ENCODE measurements at places on chromosomes 1 and 21.

DNA sequence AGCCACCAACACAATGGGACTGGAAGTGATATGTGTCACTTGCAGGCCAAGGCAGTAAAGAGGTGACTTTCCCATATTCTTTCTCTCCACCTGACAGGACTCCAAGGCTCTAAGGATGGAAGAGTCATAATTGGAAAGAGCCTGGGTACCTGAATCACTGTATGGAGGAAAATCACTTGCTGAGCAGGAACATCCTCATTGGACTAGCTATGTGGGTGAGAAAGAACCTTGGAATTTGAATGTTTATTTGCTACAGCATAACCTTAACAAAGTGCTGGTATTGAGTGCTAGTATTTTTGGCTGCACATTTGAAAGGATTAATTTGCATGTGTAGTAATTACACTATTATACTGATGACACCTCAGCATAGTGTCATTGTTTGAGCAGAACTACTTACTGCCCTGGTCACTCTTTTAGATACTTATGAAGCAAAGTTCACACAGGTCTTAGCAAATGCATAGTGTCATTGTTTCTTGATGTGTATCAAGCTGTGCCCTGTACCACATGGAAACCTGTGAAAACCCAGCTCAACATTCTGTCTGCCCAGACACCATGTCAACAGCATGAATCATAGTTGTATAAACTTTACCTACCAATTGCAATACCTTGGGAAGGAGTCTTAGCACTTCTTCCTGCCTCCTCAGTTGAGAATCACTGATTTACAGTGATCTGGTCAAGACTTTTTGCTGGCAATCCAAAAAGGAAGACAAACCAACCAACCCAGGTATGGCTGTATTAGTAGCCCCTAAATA is 5.1 kb upstream of the S100A10 start:
- DNase-seq: no peak

- DNase-seq: peak; percentile 26
Measured at GRCh38 chr1:15386164-15386749, 23.4 kb upstream of the EFHD2 start.

- no peak for DNase-seq
Measured at GRCh38 chr1:26434161-26434752, 2.1 kb downstream of the DHDDS start.

GRCh38 chr1:11337580-11338073 is 64.6 kb downstream of the UBIAD1 start:
- DNase-seq: peak; percentile 82

GRCh38 chr1:40789661-40790430 is 6.3 kb downstream of the KCNQ4 start:
- no peak for DNase-seq

- no peak for DNase-seq
Measured at GRCh38 chr1:91098299-91098906, 76.6 kb upstream of the ZNF644 start.

DNA sequence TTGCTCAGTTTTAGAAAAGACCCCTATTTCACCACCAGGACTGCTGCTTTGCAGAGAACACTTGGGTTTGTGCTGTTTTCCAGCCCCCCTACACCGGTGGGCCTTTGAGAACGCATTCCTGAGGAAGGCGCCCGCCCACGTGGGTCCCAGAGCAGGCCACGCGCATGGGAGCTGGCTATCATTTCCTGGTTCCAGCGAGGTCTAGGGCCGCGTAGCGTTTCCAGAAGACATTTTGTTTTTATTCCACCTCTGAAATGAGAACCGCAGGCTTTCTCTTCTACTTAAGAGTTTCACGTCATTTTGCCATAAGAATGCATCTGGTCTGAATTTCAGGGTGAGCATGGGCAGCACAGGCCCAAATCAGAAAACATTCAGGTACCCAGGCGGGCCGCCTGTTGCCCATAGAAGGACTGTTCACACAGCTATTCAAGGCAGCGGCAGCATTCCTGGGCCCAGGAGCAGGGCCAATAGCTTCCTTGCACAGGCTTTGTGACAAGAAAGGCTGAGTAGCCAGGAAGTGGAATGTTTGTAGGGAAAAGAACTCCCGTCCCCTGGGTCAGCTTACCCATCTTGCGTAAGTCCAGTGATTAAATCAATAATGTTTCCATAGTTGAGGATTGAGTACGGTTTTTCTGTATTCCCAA is 1.4 kb upstream of the KLHL21 start:
- peak; percentile 56 for DNase-seq

DNA sequence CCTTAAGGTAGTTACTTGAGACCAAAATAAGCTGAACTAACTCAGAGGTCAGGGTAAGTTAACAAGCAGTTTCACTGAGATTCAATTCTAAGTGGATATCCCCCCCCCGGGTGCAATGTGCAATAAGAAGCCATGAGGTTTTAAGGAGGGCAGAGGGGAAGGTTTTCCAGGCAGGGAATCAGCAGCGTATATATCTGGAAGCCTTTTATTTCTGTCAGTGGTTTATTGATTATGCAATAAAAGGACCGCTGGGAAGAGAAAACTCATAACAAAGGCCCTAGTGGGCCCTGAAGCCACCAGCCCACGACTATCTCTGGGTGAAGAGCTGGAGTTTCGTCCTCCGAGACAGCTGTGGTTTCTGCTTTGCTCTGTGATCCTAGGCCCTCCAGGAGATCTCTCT is 53.1 kb upstream of the CTPS1 start:
- DNase-seq: no peak

DNA sequence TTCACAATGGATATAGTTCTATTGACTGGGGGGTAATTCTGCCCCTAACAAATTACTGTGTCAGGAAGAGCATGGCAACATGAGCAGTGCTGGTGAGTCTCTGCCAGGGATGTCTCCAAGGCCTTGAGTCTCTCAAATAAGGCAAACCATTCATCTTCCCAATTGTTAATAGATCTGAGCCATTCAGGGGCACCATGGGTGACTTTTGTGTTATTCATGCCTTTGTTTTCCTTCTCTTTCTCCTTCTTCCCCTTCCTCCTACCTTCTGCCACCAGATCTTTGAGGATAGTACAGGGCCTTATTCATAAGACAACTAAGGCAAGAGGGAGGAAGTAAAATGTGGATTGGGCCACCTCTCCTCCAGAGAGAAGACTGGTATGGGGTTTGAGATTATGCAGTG is at the start of gene RGSL1:
TSS of gene RGSL1 (plus strand) at position 60 of the 400 bp plus-strand sequence. CDS start at position 80, 20 bp downstream.
- DNase-seq: no peak

DNA sequence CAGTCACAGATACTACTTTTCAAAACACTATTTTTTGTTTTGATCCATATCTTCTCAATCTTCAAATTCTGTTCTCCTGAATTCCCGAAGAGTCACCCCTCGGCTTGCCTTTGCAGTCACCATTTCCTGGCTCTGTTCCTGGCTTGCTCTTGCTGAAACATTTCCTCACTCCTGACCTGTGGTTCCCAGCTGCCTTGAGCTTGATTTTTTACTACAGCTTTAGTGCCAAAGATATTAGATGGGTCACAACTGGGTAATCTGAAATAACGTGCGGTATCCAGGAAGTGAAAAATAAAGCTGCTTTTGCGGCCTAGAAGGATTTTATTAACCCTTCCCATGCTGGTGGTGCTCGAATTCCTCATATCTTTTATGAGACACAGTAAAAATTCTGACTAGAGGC is 318.8 kb downstream of the PCP4 start:
- DNase-seq: no peak

GRCh38 chr1:58592522-58593134 is 15.6 kb upstream of the TACSTD2 start:
- no peak for DNase-seq

GRCh38 chr1:183444243-183444642 is 26.1 kb upstream of the NMNAT2 start:
- no peak for DNase-seq

GRCh38 chr1:89957107-89957506 is 37.8 kb upstream of the ZNF326 start:
- DNase-seq: no peak

GRCh38 chr21:25584833-25585676 is 22.2 kb downstream of the MRPL39 start:
- no peak for DNase-seq

- DNase-seq: no peak
Measured at GRCh38 chr1:55062801-55063576, 23.6 kb downstream of the PCSK9 start.

GRCh38 chr1:166924823-166925541 is 48.9 kb upstream of the TADA1 start:
- DNase-seq: no peak

DNA sequence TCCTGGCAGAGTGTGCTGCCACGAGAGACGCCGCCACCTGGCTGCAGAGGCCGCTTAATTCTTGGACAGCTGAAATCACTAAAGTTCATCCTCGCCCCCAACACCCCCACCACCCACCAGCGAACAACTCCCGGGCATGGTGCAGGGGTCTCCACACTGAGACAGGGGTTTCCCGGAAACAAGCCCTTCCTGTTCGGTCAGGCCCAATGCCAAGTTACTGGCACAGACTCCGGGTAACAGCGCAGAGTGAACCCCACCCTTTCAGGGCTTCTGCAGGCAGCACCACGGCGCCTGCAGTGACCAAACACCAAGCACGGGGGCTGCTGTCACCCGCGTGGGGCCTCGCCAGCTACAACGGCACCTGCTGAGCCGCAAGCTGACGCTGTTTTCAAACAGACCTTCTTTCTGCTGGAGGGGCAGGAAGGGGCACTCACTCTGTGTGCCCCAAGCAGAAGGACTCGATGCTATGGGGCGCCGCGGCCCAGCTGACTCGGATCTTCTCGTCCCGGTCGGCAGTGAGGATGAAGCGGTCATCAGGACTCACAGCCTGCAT is 17.4 kb downstream of the WDR4 start:
- DNase-seq: no peak

DNA sequence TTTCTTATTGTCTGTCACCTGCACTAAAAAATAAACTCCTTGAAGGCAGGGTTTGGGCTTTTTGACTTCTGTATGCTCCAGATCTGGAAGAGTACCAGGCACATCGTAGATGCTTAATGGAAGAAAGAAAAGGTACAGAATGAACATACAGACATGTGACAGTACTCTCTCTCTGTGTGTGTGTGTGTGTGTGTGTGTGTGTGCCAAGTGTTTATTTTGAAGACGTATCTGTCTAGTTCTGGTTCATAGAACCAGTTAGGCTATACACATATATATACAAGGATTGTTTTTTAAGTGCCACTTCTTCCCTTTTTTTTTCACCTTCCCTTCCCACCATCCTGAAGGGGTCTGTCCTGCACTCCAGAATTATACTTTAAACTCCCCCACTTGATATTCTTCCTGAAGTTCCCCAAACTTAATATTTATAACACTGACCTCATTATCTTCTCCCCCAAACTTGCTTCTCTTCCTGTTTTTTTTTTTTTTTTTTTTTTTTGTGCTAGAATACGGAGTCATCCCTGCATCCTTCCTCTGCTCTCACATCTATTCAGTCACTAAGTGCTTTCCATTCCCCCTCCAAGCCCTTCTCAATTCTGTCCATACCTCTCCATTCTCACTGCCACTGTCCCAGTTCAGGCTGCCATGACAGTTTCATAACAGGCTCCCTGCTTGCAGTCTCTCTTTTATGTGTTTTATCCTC is 5.4 kb upstream of the KCNA3 start:
- no peak for DNase-seq

DNA sequence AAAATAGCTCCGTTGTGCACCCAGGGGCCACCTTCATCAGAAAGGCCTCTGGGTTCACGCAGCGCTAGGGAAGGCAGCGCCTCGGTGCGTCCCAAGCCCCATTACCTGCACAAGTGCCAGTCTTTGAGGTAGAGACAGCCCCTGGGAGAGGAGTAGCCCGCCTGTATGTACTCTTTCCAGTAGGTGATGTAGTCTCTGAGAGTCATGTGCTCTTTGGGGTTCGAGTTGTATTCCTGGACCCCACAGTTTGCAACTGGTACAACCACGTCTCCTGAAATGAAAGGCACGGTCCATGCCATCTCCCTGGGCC is 601 bp downstream of the JMJD4 start:
- no peak for DNase-seq

- no peak for DNase-seq
Measured at GRCh38 chr1:156668801-156669637, 8.2 kb downstream of the NES start.

DNA sequence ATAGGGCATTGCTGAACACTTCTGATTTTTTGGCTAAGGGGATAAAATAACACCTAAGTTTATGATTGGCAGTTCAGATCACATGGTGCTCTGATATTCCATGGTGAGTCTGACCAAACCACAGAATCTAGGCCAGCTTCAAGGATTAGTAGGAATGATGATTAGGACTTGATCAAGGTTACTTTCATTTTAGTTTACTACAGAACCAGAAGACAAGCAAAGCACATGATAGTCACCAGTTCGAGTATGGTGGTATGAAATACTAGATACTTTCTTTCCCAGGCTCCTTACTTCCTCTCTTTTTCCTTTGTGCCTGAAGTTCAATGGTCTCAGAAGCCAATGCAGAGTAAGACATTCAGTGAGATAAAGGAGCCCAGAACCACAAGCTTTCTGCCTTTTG is 26.6 kb downstream of the S100A10 start:
- no peak for DNase-seq

- no peak for DNase-seq
Measured at GRCh38 chr21:24175106-24175505, 1432.2 kb downstream of the MRPL39 start.

GRCh38 chr1:87926921-87927320 is 598.2 kb downstream of the LMO4 start:
- no peak for DNase-seq

Measured in endothelial cell (in vitro differentiated cells).